Tibial artery (tissue), 4 donors: ENCODE measurements at places on chromosomes 11 and 22.

- H3K27ac ChIP-seq = no peak overlapping the region
- no peaks in the 10 kb centered on the region for H3K4me1 ChIP-seq
- no peak overlapping the region for H3K4me3 ChIP-seq
- H3K36me3 ChIP-seq = no peaks in the 10 kb centered on the region
Observed at GRCh38 chr11:63212742-63213141, 30.7 kb downstream of the SLC22A25 start.

- DNase-seq = no peak
- no peaks in the 10 kb centered on the region for H3K36me3 ChIP-seq
- H3K4me3 ChIP-seq = no peak overlapping the region
- peaks cover 28% of the 10 kb centered on the region for H3K4me1 ChIP-seq
- H3K27ac ChIP-seq = no peak overlapping the region
Observed at GRCh38 chr11:124861670-124862069, 3.6 kb upstream of the ROBO3 start.

- no peaks in the 10 kb centered on the region for H3K36me3 ChIP-seq
- H3K27me3 ChIP-seq = no peaks in the 10 kb centered on the region
- no peak for DNase-seq
- H3K4me3 ChIP-seq = no peak overlapping the region
Observed at GRCh38 chr11:78161962-78162371, 22.5 kb upstream of the ALG8 start.

DNA sequence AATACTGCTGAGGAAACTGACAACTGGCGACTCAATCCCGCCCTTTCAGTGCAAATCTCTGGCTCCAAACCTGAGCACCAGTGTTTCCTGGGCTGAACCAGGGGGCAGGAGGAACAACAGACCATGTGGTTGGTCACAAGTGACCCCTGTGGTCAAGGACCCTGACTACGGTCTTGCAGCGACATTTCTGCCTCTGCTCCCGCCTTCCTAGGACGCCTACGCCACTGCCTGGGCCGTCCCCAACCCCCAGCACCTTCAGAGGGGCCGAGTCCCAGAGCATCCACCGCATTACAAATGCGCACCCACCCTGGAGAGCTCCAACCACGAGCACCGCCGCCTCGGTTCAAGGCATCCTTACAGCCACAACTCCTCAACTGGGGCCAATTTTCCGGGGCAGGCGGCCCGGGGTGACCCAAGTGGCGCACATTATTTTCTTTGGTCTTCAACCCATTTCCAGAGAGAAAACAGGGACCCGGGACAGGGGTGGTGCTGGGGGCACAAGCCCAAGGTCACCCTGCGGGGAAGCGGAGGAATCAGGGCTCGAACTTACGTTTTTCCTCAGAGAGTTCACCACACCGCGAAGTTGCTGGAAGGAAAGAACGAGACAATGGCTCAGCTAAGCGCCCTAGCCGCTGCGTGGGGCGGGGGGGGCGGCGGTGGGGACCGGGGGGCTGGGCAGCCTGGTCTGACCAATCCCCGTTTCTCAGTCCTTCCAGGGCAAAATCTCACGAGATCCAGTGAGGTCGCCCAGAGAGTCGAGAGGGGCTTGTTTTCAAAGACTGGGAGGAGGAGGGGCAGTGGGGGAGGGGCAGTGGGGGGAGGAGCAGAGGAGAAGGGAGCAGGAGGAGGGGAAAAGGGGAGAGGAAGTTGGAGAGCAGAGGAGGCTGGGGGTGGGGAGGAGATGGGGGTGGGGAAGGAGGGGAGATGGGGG is 1.8 kb downstream of the PRAME start:
- H3K27ac ChIP-seq = no peak overlapping the region
- no peaks in the 10 kb centered on the region for H3K27me3 ChIP-seq
- no peak for DNase-seq
- H3K36me3 ChIP-seq = no peaks in the 10 kb centered on the region
- no peak overlapping the region for H3K4me3 ChIP-seq

DNA sequence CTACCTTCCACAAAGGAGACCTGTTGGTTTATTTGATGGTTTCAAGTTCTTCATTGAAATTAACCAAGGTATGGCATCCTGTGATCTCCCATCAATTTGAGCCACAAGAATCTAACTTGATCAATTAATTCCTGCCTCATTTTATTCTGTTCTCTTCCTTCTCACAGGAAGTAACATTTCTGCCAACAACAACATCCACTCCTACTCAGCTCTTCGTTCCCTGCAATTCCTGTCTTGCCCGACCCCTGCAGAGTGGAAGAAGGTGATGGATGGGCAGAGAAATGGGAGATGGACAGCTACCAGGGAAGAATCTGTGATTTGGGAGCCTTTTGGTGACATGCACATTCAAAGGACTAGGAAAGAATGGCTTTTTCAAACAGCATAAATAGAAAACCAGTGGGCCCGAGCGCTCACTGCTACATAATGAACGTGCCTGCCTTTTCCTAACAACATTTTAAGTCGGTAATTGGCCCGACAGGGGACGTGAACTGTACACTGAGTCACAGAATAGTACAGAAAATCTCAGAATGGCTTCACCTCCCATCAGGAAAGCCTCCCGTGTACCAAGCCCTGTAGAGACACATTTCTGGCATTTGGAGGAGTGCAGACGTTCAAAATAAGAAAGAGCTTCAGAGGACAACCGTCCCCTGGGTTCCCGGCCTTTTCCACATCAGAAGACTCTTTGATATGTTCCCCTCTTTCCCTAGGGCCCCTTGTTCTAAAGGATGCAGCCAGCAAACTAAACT is 112.6 kb upstream of the SEZ6L start:
- H3K27ac ChIP-seq = no peak overlapping the region
- H3K4me3 ChIP-seq = no peak overlapping the region
- no peaks in the 10 kb centered on the region for H3K27me3 ChIP-seq
- no peak for DNase-seq
- H3K36me3 ChIP-seq = no peaks in the 10 kb centered on the region

- no peak for DNase-seq
- H3K4me3 ChIP-seq = no peak overlapping the region
- H3K27ac ChIP-seq = no peak overlapping the region
- no peaks in the 10 kb centered on the region for H3K4me1 ChIP-seq
Observed at GRCh38 chr11:36757075-36757474, 159.0 kb upstream of the RAG2 start.

- no peak for DNase-seq
- no peaks in the 10 kb centered on the region for H3K36me3 ChIP-seq
Observed at GRCh38 chr22:37267135-37267587, 15.1 kb upstream of the CYTH4 start.

DNA sequence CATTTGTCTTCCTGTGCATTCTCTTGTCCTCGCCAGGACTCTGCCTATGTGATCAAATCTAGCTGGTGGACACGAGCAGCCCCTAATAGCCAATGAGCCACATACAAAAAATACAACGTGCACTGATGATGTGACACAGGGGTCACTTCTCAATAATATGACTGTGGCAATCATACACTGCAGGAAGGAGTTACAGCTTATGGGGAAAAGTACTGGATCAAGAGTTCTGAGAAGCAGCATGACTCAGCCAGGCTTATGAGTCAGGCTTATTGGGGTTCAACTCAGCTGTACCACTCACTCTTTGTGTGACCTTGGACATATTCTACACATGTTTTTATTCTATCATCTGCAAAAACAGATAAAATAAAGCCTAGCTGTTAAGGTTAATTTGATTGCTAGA is 889.4 kb upstream of the TENM4 start:
- no peaks in the 10 kb centered on the region for H3K36me3 ChIP-seq
- H3K27ac ChIP-seq = no peak overlapping the region
- no peaks in the 10 kb centered on the region for H3K4me1 ChIP-seq
- H3K27me3 ChIP-seq = no peaks in the 10 kb centered on the region

DNA sequence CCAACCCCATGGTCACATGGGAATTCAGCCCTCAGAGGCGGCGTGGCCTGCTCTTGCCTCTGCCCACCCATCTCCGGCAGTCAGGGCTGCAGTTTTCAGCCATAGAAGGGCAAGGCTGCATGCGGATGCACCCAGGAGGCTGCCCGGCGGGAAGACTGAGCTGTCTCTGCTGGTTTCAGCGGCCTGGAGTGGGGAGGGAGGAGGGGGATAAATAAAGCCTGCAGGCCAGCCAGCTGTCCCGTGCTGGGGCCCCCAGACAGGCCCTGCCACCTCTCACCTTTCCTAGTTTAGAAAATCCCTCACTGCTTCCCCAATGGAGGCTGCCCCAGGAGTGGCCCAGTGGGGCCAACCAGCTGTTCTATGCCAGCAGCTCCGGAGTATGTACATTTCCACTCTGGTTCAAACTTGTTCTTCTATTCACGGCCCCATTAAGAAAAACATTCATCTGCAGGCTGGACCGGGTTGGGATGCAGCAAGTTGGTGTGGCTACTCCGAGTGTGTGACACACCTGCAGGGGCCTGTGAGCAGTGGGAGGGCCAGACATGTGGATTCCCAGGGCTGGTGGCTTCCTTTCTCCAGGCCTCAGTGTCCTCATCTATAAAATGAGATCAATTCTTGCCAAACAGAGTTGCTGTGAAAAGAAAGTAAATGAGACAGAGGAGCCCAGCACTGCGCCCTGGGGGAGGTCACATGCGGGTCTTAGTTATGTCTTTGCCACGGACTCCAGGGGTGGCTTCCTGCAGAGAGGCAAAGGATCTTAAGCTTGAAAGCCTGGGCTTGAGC is 5.0 kb downstream of the MICALL1 start:
- H3K27ac ChIP-seq = peak overlapping the region; percentile 69
- H3K4me1 ChIP-seq = peaks cover 42% of the 10 kb centered on the region
- no peaks in the 10 kb centered on the region for H3K27me3 ChIP-seq
- no peak for DNase-seq

- H3K27me3 ChIP-seq = no peaks in the 10 kb centered on the region
- H3K27ac ChIP-seq = no peak overlapping the region
- H3K36me3 ChIP-seq = no peaks in the 10 kb centered on the region
- H3K4me1 ChIP-seq = peaks cover 35% of the 10 kb centered on the region
- H3K4me3 ChIP-seq = no peak overlapping the region
Observed at GRCh38 chr11:12724301-12725054, 50.3 kb downstream of the TEAD1 start.

DNA sequence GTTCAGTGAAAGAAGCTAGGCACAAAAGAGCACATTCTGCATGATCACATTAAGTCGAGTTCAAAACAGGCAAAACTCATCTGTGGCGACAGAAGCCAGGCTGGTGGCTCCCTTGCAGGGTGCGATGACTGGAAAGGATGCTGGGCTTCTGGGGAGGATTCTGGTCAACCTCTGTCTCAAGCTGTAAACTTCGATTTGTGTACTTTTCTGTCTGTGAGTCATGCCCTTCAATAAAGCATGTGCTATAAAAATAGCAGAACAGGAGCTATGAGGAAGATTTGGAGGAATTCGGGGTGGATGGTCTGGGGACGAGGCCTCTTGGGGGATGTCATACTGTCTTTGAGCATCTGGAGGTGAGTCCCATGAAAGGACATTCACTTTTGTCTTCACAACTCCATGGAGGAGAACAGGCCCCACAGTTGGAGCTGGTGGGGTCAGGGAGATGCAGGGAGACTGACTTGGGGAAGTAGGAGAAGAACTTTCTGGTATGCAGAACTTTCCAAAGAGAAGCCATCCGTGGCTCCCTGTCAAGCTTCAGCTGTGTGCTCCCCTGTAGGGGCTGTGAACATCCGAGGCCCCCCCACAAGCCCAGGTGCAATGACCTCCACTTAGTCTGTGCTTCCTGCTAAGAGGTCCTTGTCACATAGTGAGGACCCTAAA is 77.8 kb upstream of the LINC01488 start:
- DNase-seq = no peak
- peaks cover 8% of the 10 kb centered on the region for H3K4me1 ChIP-seq
- H3K4me3 ChIP-seq = no peak overlapping the region
- no peak overlapping the region for H3K27ac ChIP-seq
- H3K36me3 ChIP-seq = no peaks in the 10 kb centered on the region

- no peak overlapping the region for H3K4me3 ChIP-seq
- DNase-seq = no peak
- H3K4me1 ChIP-seq = no peaks in the 10 kb centered on the region
- H3K27ac ChIP-seq = no peak overlapping the region
Observed at GRCh38 chr11:111098091-111098490, 147.4 kb upstream of the POU2AF2 start.

- no peaks in the 10 kb centered on the region for H3K36me3 ChIP-seq
- H3K27ac ChIP-seq = peak overlapping the region; percentile 82
- H3K4me1 ChIP-seq = peaks cover 50% of the 10 kb centered on the region
- H3K4me3 ChIP-seq = peak overlapping the region; percentile 42
Observed at GRCh38 chr11:134033696-134034491, 35.0 kb upstream of the JAM3 start.

DNA sequence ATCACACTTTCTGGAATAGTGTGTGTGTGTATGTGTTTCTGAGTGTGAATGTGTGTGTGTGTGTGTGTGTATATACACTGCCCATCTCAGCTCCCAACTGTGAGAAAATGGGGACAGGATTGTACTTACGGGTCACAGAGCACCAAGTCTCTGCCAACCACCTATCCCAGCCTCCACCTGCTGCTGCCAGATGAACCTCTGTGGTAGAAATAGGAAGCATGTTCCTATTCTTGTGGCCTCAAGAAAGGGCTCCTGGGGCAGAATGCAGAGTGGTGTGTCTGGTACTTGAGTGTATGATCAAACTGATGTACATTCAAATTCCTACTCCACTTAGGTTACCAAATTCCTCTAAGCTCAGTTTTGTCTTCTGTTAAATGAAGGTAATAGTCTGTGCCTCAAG is 14.6 kb downstream of the UBASH3B start:
- no peaks in the 10 kb centered on the region for H3K27me3 ChIP-seq
- no peaks in the 10 kb centered on the region for H3K4me1 ChIP-seq
- H3K27ac ChIP-seq = no peak overlapping the region
- H3K36me3 ChIP-seq = no peaks in the 10 kb centered on the region
- H3K4me3 ChIP-seq = no peak overlapping the region
- no peak for DNase-seq

DNA sequence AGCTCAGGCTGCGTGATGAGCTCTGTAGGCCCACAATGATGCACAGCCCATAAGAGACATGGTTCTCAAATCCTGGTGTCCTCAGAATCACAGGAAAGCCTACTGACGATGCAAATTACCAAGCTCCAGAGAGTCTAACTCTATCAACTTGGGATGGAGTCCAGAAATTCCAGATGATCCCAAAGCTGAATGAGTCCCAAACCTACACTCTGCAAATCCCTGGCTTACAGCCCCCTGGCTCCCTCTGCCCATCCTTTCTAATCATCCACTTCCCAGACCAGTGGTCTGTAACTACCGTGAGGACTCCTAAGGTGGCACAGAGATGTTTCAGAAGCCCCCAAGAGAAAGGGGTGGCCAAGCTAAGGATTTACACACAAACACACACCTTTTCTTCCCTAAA is 13.5 kb downstream of the ARFGAP2 start:
- H3K27ac ChIP-seq = no peak overlapping the region
- H3K27me3 ChIP-seq = no peaks in the 10 kb centered on the region
- peaks cover 3% of the 10 kb centered on the region for H3K4me1 ChIP-seq
- H3K4me3 ChIP-seq = no peak overlapping the region
- DNase-seq = no peak

GRCh38 chr22:44701824-44702478 is at the start of gene PRR5:
Gene PRR5 (plus strand): TSS chr22:44702204. CDS start chr22:44702475, 271 bp downstream.
- H3K4me3 ChIP-seq = peak within 1 kb of the TSS; percentile 49
- peak; percentile 78 for DNase-seq
- H3K4me1 ChIP-seq = peaks cover 33% of the 10 kb centered on the region
- H3K27ac ChIP-seq = no peak within 1 kb of the TSS

DNA sequence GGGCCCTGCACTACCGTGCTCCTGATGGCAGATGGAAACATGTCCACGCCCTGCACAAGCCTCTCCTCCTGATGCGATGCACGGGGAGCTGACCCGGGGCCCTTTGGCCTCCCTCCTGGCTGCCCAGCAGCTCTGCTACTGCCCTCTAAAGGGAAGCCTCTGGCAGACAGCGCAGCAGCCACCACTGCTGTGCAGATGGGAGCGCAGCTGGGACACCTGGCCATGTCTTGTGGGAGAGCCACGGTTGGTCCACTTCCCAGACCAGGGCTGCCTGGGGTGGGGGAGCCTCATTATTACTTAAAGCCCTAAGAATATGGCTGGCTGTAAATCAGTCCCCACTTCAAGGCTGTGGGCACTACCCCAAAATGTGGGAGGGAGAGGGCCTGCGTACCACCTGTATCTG is 38.3 kb downstream of the TBX1 start:
- no peak overlapping the region for H3K27ac ChIP-seq
- peaks cover 37% of the 10 kb centered on the region for H3K36me3 ChIP-seq
- no peaks in the 10 kb centered on the region for H3K27me3 ChIP-seq
- H3K4me3 ChIP-seq = no peak overlapping the region
